ENCODE measurements at places on chromosomes 11 and 22.

DNA sequence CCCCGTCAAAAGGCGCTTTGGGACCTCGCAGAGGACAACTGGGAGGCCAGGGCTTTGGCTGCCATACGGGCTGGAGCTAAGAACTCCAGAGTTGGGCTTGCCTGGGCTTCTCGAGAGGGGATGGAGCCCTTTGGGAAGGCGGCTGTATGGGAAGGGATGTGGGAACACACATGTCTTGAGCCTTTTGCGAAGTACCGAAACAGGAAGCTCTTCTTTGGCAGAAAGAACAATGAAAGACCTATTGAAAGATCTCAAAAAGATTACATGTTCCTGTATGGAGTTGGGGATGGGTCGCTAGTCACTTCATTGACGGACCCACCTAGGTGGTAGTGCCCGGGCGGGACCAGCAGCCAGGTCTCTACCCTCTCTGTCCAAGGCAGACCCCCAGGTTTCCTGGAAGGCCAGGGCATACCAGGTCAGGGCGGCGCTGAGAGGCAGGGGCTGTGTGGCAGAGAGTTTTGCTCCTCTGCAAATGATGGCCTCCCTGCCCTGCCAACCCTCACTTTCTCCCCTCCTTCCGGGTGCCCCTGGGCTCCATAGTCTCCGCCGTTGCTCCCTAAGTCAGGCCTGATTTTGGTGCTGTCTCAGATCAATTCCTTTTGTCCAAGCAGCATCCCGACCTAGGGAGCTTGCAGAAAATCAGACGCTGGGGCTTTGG, 1.0 kb downstream of the ST14 start:
- no peaks in the 10 kb centered on the region for H3K36me3 ChIP-seq
- no peak for DNase-seq
- no peak overlapping the region for H3K27ac ChIP-seq
- peaks cover 5% of the 10 kb centered on the region for H3K27me3 ChIP-seq
- H3K4me1 ChIP-seq, result no peaks in the 10 kb centered on the region

- no peak for DNase-seq
- H3K36me3 ChIP-seq, result no peaks in the 10 kb centered on the region
- H3K4me3 ChIP-seq, result no peak overlapping the region
- no peak overlapping the region for H3K27ac ChIP-seq
Observed at GRCh38 chr11:21174781-21175180, 505.4 kb downstream of the NELL1 start.

- no peaks in the 10 kb centered on the region for H3K36me3 ChIP-seq
- DNase-seq, result no peak
- no peaks in the 10 kb centered on the region for H3K27me3 ChIP-seq
- no peaks in the 10 kb centered on the region for H3K4me1 ChIP-seq
- no peak overlapping the region for H3K4me3 ChIP-seq
Observed at GRCh38 chr11:107508201-107508857, 50.7 kb upstream of the CWF19L2 start.

DNA sequence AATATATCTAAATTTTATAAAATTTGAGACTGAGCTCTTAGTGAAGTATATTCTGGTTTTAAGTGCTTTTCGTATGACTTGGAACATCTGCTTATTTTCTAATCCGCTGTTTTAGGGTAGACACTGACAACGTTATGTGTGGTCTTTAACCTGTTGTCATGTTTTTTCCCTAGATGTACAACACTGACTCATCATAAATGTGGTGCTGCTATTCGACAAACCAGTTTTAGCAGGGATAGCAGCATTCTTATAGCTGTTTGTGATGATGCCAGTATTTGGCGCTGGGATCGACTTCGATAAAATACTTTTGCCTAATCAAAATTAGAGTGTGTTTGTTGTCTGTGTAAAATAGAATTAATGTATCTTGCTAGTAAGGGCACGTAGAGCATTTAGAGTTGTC, 23.8 kb upstream of the HIKESHI start:
- H3K27me3 ChIP-seq, result no peaks in the 10 kb centered on the region
- H3K27ac ChIP-seq, result no peak overlapping the region
- no peak overlapping the region for H3K4me3 ChIP-seq
